ENCODE measurements at places on chromosomes 16 and 17.

DNA sequence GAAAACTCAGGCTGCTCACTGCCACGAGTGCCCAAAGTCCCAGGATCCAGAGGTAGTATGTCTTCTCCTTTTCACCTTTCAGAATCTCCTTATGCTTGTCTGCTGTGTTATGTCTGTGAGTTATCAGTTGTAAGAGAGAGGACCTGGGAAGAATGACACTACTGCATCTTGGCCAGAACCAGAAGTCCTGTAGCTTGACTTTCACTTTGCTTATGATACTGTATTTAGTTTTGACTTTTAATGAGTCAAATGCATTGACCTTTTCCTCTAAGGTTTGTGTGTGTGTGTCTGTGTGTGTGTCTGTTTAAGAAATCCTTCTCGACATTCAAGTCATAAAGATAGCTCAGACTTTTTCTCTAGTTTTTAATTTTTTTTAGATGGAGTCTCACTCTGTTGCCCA is 43.4 kb downstream of the BMERB1 start:
- DNase-seq, result no peak

GRCh38 chr16:58842746-58843145 is 108.6 kb upstream of the GOT2 start:
- no peak for DNase-seq

DNA sequence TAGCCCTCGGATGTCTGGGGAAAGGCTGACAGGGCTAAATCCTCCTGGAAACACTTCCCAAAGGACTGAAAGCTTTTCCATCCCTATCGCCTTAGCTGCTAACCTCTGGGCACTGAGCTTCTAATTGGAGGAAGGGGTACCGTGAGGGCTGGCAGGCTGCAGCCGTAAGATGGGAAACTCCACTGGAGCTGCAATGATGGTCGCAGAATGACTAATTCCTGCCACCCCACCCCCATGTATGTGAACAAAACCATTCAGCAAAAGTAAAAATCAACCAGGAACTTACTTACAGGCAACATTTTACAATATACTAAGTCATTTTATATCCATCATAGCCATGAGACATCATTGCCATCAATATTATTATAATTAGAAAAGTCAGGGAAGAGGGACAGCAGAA is 133.3 kb downstream of the ABCC12 start:
- no peak for DNase-seq

- DNase-seq, result no peak
Observed at GRCh38 chr17:73013816-73014663, 78.4 kb downstream of the SLC39A11 start.

DNA sequence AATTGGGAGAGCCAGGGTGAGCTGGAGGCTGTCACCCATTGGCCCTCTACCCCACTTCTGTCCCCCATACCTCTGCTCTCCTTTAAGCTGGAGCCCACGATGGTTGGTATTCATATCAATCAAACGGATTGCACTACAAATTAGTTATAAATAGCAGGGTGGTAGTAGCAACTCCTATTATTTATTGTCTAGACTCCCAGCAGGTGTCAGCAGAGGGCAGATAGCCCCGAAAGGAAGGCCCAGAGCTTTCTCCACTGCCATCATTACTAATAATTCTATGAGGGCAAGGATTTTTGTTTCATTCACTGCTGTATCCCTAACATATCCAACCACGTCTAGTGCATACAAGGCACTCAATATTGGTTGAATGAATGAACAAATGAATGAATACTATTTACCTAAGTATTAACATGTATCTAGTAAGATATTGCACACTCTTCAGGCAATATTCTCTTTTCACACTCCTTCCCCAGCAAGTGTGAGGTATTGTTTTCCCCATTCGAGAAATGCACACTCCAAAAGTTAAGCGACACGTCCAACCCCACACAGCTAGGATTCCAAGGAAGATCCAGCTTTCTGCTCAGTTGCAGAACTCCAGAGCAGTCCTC is 6.3 kb downstream of the C17orf50 start:
- DNase-seq, result no peak

GRCh38 chr16:85720302-85720637 is 30.6 kb downstream of the C16orf74 start:
- DNase-seq, result no peak

DNA sequence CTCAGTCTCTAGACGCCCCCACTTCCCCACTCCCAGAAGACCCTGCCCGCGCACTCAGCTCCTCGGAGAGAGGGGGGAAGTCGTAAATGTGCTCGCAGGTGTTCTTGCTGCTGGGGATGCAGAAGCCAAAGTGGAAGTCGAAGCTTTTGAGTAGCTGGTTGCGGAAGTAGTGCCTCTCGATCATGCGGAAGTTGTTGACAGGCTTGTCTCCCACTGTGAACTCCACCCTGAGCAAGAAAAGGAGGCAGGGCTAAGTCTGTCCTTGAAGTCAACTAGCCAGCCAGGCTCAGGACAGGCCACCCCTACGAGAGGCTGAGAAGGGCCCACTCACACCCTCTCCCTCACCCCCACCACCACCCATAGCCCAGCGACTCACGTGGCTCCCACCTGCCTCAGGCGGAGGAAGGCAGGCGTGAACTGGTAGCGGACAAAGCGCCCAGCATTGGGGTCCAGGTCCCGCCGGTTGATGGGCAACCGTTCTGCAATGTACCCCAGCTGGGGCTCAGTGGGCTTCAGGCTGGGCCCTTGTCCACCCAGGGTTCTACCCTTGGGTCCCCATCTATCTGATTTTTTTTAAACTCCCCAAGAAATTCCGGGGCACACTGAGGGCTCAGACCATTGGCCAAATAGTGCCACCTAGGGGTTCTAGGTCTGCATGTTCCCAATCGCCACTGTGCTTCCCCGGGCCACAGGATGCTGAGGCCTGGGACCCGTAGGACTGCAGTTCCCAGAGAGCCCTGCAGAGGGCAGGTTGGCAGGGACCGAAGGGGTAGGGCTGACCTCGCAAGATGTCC is 4.6 kb downstream of the UNC119 start:
- DNase-seq, result peak; percentile 75

GRCh38 chr17:67151717-67152116 is 93.3 kb downstream of the HELZ start:
- no peak for DNase-seq

DNA sequence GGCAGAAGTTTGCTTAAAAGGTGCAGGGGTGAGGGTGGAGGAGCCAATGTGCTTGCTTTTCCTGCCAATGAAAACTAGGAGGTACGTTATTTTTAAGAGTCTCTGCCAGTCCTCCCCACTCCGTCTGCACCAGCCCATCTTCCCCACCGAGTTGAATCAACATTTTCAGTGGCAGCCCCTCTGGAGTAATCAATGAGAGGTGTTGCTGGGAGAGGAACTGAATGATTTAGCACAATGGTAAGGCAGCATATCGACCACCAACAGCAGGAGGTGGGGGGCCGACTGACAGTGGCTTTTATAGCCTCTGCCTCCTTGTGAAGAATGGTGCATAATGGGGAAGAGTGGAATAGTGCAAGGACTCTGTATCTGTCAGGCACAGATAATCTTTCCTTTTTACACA is 1465.0 kb upstream of the GOT2 start:
- no peak for DNase-seq

- DNase-seq, result no peak
Observed at GRCh38 chr17:75565618-75566017, 22.0 kb upstream of the MYO15B start.

GRCh38 chr17:57858838-57859237 is 9.0 kb upstream of the MRPS23 start:
- DNase-seq, result no peak

DNA sequence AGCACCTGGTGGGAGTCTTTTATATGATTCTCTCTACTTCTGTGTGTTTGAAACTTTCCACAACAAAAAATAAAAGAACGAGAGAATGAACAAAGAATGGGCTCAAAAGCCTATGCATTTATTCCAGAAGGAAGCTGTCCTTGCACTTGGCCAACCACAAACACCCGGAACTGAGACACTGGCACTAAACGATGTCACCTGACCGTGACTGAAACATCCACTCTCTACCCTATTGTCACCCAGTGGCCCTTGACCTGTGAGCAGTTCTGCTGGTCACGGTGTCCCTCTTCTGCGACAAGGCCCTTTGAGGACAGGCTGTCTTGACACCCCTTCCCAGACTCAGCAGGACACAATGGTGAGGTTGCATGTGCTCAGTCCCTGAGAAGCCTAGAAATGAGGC is 56.6 kb downstream of the TEKT5 start:
- DNase-seq, result no peak

- no peak for DNase-seq
Observed at GRCh38 chr17:2194889-2195335, 108.7 kb downstream of the SMG6 start.

DNA sequence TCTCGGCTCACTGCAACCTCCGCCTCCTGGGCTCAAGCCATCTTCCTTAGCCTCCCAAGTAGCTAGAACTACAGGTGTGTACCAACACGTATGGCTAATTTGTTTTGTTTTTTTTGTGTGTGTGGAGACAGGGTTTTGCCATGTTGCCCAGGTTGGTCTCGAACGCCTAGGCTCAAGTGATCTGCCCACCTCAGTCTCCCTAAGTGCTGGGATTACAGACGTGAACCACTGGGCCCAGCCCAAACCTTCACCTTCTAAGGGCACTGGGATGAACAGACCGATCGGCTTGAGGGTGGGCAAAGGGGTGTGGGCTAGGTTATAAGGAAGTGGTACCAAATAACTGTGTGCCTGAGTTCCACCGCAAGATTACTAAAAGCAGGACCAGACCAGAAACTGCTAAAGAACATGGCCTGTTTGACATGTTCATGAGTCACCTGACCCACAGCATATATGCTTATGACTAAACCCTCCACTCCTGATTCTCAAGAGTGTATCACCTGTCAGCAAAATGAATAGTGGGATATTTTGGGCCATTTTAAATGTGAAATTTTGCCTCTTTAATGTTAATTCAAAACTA is 8.1 kb downstream of the TMEM97 start:
- DNase-seq, result no peak

DNA sequence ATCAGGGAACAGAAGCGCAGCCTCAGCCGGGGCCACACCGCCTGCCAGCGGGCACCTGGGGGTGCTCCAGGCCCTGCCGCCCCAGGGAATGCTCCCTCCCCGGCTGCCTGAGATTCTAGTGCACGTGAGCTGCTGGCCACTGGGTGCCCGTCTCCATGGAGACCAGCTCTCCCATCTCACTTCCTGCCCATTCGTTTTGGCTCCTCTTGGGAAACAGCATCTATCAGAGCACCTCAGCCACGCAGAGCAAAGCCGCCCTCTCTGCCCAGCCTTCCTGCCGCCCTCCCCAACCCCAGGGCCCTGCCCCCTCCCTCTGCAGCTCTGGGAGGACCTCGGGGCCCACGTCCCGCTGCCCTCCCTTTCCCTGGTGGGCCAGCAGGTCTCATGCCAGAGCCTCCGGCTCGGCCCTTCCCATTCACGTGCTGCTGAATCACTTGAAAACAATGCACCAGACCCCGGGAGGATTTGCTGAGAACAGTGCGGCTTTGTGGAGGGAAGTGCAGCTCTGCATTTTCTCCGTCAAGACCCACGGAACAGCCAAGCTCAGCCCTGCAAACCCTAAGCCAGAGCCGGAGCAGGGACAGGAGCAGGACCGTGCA is 19.4 kb downstream of the CEP295NL start:
- peak; percentile 88 for DNase-seq

DNA sequence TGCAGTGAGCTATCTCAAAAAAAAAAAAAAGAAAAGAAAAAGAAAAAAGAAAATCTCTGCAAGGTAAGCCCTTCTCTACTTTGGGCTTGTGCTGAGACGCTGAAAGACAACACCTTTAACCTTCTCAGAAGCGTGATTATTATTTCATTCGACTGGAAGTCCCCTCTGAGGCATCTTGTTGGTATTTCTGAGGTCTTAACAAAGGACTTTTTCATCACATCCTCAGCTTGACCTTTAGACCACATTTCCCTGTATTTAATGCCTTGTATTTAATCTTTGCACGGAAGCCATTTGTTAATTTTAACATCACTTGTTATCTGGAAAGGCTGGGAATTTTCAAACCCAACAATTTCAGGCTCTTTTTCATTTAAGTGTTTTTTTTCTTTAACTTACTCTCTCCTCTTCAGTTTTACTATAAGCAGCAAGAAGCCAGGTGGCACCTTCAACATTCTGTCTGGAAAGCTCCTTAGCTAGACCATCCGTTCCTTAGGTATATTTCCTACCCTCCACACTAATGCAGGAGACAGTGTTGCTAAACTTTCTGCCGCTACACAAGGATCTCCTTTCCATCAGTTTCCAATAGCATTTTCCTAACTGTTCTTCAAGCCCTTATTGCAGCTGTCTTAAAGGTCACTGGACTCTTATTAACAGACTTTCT is 10.3 kb downstream of the KCTD13 start:
- DNase-seq, result no peak

- peak; percentile 22 for DNase-seq
Observed at GRCh38 chr17:3738562-3739295, 15.0 kb downstream of the HASPIN start.

DNA sequence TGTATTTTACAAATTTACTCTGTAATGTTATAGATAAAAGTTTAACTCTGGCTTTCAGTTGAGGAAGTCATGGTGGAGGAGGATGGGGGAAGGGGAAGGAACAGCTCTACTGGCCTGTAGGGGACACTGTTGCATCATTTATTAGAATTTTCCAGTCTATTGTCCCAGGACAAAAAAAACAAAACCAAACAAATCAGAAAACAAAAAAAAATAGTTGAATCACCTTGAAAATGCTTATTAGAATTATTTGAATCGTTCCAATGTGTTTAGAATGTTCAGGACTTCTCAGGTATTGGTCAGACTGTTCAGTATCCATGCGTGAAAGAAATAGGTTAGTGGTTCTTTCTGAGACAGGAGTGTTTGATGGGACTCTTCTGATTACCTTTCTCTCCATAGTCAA is 242.0 kb downstream of the FTO start:
- peak; percentile 16 for DNase-seq

DNA sequence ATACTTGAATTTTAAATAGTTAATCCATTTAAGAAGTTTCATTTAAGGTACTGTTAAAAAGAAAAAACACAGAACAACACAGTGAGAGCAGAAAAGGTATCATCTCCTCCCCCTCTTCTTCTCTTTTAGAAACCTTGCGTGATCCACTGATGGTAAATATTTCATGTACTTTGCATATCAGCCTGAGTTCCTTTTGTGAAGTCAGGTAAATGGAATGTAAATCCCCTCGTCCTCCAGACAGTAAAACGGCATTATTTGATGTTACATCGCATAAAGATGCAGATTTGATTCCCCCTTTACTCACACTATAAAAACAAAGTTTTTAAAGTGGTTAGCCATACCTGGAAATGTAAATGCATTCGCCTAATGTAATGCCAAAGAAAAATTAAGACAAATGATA is 234.4 kb downstream of the WWOX start:
- DNase-seq, result no peak

GRCh38 chr17:47289302-47289701 is 34.5 kb upstream of the EFCAB13 start:
- DNase-seq, result no peak

Measured in midbrain (tissue), 1 donor.